RWPE1 (cell line): ENCODE measurements at places on chromosomes 6 and 20.

- DNase-seq = peak; percentile 27
Measured at GRCh38 chr6:3259491-3259958, 778 bp downstream of the PSMG4 start.

DNA sequence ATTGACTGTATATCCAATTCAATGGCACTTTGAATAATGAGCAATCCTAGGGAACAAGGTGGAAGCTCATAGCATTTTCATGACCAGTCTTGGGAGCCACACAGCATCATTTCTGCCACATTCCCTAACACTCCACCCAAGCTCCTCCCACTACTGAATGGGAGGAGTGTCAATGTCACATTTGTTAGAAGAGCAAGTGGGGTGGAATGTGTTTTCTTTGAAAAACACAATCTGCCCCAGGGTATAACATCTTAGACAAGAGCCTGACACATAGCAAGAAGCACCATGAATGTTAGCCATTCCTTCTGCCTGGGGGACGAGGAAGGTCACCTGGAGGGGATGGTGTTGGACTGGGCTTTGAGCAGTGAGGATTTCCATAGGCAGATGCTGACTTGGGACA lies 258.3 kb upstream of the PMEPA1 start:
- no peak for DNase-seq

GRCh38 chr20:23550227-23550626 lies 18.1 kb downstream of the CST9L start:
- peak; percentile 54 for DNase-seq

DNA sequence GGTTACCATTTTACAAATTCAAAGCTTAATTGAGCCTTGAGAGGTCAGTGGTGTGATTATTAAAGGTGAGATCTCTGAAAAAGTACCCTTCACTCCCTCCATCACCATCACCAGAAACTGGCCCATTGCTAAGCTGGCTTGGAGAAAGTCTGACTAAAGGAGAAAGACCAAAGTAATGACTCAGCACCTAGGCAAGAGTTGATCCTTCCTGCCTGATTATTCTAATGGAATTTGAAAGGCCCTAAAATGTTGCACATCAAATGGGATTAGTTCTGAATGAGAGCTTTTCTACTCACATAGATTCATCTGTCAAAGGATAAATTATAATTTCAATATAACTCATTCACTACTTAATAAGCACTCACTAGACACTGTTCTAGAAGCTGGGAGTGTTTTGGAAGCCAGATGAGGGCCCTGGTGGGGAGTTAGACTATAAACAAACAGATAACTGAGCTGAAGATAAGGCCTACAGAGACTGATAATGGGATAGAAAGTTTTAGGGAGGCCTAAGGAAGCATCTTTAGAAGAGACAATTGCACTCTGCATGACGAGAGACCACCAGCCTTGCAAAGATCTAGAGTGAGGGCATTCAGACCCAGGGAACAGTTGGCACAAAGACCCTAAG lies 366.7 kb downstream of the SYNE1 start:
- no peak for DNase-seq

DNA sequence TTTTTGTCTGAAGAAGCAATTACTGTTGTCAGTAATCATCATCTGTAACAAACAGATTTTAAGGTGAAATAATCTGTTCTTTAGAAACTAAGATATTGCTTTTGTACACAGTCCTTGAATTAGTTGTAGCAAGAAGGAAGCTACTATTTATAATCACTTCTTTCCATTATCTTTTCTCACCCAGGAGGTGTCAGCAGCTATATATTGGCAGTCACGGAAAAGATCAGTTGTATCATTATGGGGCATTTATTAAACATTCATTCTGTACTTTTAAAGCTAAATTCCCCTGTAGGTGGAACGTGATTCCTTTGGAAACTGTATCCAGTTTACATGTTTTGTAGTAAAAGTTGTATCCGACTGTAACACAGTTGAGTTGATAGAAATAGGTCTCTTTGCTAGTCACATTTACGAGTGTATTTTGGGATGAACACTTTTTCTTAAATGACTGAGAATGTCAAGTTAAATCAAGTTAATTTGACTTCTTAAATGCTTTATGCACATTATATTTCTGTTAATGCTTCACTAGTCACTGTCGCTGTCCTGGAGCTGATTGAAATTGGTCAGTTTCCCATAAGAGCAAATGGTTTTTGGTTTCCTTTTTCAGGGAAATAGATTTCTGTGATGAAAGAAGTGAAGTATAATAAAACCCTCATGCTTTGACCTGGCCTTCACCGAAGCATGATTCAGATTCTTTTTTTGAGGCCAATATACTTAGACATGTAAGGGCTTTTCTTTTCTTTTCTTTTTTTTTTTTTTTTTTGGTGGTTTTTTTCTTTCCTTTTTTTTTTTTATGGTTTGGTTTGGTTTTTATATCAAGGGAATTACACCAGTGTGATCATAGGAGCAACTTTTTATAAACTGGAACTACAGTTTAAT lies 5.1 kb downstream of the QKI start:
- DNase-seq = no peak

DNA sequence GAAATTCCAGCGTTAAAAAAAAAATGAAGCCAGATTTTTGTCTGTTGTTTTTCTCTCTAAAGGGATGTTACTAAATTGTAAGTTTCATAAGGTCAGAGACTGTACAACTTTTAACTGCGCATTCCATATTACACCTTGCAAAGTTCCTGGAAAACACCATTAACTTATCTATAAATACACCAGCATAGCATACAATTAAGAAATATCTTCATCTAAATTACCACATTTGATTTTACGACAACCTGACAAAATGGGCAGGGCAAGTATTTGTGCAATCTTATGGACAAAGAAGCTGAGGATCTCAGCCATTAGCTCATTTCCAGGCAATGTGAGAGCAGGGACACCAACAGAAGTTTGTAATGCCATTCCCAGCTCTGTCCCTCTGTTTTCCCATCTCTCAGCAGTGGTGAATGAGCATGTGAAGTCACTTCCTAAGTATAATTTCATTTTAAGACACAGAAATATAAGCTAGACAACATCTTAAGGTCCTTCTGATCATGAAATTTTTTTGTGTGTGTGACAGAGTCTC lies 12.9 kb upstream of the GCM1 start:
- DNase-seq = no peak

DNA sequence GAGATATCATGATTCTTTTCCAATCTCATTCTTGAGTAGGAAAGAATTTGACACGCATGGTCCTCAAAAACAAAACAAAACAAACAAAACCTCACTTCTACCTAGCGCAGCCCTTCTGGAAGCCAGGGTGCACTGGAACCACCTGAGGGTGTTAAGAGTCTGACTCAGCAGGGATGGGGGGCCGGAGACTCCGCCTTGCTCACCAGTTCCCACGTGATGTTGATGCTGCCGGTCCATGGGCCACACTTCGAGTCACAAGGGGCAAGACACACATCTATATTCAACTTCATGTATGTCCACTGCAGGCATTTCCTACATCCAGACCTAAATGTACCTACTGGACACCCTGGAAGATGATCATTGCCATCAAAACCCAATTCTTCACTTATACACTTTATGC lies 30.4 kb downstream of the BFSP1 start:
- DNase-seq = no peak

GRCh38 chr6:21263531-21264287 lies 329.8 kb upstream of the SOX4 start:
- DNase-seq = peak; percentile 88
